C1 segment of cervical spinal cord (tissue), 14 donors: ENCODE measurements at places on chromosomes 11 and 22.

DNA sequence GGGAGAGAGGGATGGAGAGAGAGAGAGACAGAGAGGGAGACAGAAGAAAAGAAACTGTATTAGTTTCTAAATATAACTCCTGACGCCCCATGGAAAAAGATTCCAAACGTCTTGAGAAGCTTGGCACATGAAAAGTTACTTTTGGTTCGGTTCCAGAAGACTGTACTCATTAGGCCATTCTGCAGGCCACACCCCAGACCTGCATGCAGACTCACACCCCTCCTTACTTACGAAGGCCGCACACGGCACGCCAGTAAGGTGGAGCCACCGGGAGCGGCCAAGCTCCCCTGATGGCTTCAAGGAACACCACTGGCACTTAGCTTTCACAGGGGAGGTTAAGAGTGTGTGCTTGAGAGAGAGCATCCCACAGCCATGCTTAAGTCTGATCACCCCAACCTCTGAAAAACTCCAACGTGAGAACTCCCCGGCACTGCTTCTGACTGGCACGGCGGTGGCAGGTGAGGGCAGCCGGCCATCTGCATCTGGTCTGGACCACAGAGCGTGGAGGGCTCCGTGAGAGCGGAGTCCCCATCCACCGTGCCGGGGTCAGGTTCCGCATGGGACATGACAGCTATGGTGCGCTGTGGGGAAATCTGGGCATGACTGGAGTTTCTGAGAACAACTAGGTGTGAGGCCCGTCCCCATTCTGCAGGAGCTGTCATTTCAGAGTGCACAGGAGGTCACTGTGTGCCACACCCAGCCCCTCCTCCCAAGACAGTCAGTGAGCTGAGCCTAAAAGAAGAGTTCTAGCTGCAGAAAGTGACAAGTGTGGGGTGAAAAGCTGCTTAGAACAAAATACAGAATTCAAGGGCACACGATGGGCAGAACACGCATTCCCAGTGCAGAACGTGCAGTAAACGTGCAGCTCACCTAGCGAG lies 62.4 kb downstream of the MYH9 start:
- DNase-seq = no peak

GRCh38 chr11:104564921-104565582 lies 333.2 kb downstream of the CASP12 start:
- DNase-seq = no peak

DNA sequence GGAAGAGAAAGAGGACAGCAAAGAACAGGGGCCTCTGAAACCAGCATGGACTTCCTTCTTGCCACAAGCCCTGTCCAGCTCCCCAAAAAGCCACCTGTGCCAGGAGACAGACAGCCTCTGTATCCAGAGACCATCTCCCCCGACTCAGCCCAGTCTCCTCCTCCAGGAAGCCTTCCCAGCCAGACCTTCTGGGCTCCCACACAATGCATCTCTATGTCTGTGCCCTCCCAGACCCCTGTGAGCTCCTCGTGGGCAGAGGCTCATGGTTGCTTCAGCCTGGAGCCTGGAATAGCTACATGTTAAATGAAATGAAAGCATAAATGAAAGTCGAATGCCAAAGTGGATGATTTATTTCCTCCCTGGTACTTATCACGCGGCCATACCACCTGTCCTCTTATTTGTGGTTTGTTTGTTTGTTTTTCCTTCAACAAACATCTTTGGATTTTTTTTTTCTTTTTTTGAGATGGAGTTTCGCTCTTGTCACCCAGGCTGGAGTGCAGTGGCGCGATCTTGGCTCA lies 7.3 kb upstream of the ARAP1 start:
- DNase-seq = no peak

DNA sequence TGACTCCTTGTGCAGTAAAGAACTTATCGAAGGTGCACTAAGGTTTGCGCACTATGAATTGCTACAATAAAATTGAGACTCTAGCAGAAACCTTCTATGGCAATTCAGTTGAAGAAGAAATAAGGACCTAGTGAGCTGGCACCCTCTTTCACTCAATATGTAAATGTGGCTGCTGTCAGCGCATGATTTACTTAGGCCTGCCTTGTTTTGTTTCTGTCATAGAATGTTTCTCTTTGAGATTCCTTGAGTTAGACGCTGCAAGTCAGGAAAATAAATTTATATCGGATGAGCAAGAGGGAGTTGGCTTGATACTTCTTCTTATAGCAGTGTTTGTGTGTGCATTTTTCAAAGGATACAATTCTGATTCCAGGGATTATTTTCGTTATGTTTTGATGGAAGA lies 322.1 kb downstream of the BLID start:
- DNase-seq = no peak

DNA sequence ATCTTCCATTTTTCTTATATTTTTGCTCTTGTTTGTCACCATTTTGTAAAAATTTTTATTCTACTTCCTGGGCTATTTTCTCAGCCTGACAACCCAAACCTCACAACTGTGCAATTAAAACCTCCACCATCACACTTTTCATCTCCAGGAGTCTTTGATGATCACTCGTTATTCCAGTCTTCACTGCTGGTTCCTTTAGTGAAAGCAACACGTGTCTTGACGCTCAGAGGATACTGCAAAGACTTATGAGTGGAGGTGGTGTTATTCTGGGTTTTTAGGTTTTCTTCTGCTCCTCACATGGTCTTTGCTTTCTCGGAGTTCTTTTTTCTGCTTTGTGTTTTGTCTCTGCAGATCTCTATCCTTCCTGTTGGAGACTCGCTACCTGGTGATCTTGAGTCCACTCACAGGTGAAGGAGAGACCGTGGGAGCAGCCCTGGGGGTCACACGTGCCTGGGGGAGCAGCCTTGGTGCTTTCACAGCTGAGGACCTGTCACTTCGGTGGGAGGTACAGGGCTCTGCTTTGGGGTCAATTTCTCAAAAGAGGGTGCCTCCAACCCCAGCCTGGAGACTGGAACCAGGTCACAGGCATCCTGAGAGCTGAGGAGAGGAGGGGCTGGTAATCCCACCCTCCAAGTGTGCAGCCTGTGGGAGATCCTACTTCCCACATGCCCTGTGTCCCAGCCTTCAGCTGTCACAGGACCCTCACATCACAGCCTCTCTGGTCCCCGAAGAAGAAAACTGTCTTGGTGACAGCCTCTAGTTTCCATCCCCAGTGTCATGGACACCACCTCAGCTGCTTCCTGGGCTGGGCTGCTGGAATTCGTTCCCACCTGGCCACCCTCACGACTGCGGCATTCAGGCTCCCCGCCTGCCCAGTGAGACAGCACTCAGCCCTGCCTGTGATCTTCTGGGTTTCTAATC lies 11.0 kb downstream of the SULT4A1 start:
- no peak for DNase-seq

GRCh38 chr11:116691771-116692177 lies 81.0 kb downstream of the BUD13 start:
- peak; percentile 18 for DNase-seq

GRCh38 chr11:116563028-116563711 lies 209.6 kb downstream of the BUD13 start:
- DNase-seq = peak; percentile 41

- no peak for DNase-seq
Observed at GRCh38 chr11:128525411-128526243, 61.7 kb downstream of the ETS1 start.

GRCh38 chr22:48748113-48748859 lies 1079.4 kb downstream of the BRD1 start:
- DNase-seq = no peak

DNA sequence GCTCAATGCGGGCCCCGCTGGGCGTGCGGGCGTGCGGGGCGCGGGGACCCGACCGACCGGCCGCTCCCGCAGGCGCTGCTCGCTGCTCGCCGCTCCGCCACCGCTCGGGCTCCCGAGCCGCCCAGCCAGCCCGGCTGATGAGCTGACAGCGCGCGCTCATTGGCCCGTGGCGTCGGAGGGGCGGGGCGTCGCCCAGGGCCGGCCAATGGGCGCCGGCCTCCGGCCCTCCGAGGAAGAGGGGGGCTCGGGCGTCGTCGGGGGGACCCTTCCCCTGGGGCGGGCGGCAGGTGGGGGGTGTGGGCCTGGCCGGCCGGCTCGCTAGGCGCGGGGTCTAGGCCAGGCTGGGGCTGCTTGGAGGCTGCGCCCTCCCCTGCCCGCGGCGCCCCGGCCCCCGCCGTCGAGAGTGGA lies at the start of gene SCUBE1:
SCUBE1 (minus strand) TSS at position 111 of the 408 bp plus-strand sequence. CDS start 111 bp downstream, outside the sequence.
- no peak for DNase-seq

- DNase-seq = peak; percentile 4
Observed at GRCh38 chr11:18731949-18732821, 6.2 kb upstream of the IGSF22 start.

GRCh38 chr11:57430952-57431351 lies 4.0 kb upstream of the SLC43A3 start:
- no peak for DNase-seq

DNA sequence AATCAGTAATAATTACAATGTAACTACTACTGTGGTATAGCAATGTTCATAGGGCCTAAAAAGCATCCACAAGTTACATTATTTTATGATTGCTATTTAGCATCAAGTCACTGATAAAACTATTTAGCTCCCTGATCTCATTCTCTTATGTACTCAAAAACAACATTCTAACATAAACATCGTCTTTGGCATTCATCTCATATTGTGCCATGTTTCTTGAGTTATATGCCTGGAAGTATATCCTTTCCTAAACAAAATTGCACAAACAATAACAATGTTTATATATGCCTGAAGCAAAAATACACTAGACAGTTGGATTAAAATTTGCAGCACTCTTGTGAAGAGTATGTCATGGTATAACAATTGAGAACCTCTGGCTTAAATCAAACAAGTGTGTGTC lies 34.1 kb downstream of the HORMAD2 start:
- no peak for DNase-seq

- DNase-seq = no peak
Observed at GRCh38 chr11:88070437-88070836, 104.8 kb downstream of the RAB38 start.

GRCh38 chr22:42720263-42721044 lies at the start of gene A4GALT:
TSS of gene A4GALT (minus strand) at chr22:42720870. CDS start at chr22:42693951, 26,919 bp downstream.
- no peak for DNase-seq

- no peak for DNase-seq
Observed at GRCh38 chr22:25350551-25350971, 131.1 kb downstream of the CRYBB2 start.

- no peak for DNase-seq
Observed at GRCh38 chr11:20661445-20661844, 7.9 kb upstream of the NELL1 start.

GRCh38 chr11:45500451-45500850 lies 165.0 kb downstream of the CHST1 start:
- no peak for DNase-seq
